T-helper 2 cell treated with Interferon-gamma antibody and Interleukin-4, amounts not matched to agents 5 μg/mL and 100 μg/mL, for 36 hours (primary cell): ENCODE measurements at places on chromosomes 3 and 15.

DNA sequence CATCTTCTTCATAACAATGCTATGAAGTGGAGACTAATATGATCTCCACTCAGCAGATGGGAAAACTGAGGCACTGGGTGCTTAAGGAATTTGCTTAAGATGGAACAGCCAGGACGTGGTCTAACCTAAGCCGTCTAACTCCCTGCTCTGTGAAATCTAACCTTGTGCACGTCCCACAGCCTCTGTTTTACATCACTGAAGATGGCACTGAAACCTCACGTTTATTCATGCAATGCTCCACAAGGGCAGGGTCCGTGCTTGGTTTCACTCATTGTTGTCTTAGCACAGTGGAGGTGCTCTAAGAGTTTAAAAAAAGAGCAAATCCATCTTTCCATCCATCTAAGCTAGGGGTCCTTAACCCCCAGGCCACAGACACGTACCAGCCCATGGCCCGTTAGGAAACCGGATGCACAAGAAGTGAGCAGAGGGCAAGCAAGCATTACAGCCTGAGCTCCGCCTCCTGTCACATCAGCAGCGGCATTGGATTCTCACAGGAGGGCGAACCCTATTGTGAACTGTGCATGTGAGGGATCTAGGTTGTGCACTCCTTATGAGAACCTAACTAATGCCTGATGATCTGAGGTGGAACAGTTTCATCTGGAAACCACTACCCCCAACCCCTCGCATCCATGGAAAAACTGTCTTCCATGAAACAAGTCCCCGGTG lies 118.0 kb downstream of the FOXP1 start:
- no peak for DNase-seq

GRCh38 chr3:161148832-161149475 lies 43.8 kb upstream of the B3GALNT1 start:
- DNase-seq, result no peak

DNA sequence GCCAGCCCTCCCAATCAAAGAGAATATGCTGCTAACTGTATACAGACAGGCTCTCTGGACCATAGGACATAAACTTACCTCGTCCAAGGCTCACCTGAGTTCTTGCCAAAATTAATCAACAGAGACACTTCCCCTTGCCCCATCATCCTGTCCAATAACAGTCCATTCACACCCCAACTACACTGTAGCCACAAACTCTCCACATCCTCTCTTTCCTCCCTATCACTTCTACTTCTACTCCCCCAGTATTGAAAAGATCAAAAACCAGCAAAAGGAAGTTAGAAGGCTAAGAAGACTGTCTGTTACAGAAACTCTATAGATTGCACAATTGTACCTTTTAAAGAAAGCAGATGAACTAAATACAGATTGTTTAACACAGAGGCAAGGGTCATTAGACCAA lies 133.5 kb upstream of the STT3B start:
- no peak for DNase-seq

DNA sequence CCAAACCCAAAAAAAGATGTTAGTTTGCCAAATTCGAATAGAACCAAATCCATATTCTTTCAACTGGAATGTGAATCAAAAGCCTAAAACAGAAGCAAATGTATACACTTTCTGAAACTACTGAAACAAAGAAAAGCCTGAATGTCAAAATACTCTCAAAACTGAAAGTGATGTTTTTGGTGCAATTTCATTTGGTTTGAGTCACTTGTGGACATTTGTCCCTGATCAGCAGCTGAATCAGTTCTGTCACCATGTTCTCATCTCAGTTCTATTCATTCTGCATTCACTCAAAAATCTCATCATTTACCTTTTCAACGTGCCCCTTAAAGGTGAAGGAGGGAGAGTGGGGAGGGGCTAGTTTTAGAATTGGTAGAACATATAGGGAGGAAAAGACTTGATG lies 266.8 kb downstream of the ABHD5 start:
- DNase-seq, result no peak
